ENCODE measurements at places on chromosomes 16 and 17.
A peak's percentile ranks its signal among the peaks of the same experiment; 100 is the strongest.

DNA sequence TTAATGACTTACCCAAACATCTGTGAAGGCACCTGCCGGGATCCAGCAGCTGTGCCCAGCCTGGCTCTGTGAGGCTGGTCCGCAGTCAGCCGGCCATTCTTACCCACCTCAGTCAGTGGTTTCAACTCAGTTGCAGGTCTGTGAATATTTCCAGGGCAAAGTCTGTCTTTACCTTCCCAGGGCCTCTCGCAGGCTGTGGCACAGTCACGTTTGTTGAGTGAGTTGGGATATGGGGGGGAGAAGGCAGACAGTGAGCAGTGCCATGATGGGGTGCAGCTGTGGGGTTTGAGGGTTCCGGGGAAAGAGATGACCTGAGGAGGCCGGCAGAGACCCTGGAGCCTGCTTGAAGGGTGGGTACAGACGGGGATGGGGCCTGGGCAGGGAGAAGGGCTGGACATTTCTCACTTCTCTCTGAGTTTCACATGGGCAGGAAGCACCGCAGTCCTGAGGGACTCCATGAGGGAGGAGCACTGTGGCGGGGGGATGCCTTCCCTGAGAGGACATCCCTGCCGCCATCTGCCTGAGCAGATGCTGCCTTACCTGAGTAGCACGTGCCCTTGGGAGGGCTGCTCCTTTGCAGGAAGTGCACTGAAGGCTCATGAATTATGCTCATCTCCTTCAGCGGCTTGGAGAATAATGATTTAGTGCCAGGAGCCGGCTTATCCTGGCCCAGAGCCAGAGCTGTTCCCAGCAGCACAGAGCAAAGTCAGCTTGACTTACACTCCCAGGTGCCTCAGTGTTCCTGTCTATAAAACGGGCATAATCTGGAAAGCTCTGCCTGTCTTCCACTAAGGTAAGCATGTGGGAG, 48.1 kb downstream of the KSR1 start:
- DNase-seq, result no peak

DNA sequence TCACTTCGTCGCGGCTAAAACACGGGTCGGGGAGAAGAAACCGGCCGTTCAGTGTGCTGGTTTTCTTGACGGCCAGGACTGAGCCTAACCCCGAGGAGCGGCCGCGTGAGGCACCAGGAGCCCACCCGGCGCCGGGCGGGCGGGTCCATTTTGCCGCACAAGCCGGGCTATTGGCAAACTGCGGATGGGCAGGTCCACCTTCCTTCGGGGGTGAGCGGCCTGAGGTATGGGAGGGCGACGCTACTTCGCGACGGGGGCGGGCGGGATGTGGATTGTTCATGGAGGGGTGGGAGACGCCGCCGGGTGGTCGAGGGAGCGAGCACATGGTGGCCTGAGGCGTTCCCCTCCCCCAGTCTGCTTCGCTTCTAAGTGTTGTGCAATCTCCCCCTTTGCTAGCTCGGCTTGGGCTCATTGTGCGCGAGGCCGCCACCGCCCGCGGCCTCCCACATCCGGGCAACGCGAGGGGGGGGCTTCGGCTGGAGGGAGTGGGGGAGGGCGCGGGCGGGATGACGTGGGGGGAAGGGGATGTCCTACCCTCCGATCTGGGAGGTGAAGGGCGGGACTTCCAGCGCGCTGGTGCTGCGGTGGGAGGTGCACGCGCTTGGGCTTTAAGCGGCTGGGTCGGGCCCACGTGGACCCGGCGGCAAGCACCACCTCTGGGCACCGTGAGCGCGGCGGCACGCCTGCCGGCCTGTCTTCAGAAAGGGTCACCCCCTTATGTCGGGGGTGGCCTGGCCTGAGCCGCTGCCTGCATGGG, 5.9 kb upstream of the CD68 start:
- peak; percentile 88 for DNase-seq

- DNase-seq, result peak; percentile 62
These were observed 888 bp downstream of the CDH1 start for GRCh38 chr16:68737730-68738629.

DNA sequence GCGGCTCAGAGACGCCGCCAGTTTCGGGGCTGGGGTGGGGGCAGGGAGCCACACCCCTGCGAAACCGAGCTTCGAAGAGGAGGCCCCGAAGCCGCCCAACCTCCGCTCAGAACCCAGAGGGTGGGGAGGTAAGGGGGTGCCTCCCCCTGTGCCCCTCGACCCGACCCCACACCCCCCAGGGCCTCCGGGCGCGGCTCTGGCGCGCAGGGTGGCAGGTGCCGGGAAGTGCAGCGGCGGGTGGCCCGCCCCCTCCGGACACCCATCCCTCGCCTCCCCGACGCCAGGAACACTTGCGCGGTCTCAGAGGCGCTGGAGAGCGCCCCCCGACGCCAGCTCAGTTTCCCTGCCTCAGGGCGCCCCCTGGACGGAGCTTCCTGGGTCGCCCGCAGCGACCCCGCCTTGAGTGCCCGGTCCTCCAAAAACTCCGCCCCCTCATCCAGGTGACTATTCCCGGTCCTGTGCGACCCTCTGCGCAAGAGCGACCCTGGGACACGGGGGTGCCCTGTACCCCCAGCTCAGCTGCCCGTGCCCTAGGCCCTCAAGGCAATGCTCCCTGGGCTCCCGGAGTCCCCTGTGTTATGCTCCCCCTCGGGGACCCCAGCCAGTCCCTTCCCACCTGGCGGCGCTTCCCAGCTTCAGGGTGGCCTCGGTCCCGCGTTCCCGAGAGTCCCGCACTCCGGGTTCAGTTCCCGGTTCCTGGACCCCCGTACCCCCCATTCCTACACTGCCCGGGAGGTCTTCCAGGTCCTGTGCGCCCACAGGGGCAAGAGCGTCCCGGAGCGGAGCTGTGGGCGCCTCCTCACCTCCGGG, 562 bp downstream of the PPL start:
- peak; percentile 74 for DNase-seq

GRCh38 chr16:50880926-50881325, 139.0 kb downstream of the CYLD start:
- no peak for DNase-seq

- DNase-seq, result no peak
These were observed 221.2 kb downstream of the PRKCA start for GRCh38 chr17:66523378-66524200.

DNA sequence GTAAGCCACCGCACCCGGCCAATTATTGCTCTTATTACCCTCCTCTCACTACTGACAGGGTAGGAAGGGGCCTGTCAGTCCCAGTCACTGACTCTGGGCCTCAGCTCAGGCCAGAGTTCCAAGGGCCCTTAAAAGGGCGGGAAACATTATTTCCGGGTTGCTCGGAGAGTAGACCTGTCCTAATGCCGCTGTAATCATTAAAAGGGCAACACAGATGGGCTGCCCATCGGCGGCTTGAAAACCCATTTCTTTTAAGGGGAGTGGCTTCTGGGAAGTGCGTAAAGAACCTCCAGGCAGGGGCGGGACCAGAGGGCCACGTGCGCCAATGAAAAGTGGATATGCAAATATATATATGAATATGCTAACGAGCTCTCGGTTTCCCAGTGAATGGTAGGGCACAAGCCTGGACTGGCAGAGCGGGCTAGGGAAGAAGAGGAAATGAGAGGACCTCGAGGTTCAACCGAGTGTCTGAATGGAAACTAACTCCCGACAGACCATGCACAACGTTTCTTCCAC, 26.6 kb downstream of the PIPOX start:
- peak; percentile 77 for DNase-seq

- no peak for DNase-seq
These were observed 8.6 kb downstream of the XYLT1 start for GRCh38 chr16:17461951-17462729.

DNA sequence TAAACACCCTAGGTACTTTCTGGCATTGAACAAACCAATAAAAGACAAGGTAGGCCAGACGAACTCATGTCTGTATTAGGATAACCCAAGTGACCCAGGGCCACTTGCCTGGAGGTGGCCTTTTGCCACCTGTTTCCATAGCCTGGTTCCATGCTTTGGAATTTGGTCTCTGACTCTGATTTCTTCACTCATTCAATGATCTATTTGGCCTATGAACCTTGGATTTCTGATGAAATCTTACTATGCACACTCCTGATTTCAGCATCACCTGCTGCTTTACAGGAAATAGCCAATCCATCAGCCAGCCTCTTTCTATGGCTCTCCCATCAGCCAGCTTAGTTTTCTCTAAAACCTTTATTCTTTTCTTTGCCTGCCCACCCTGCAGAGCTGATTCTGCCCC, 142.8 kb upstream of the PSMD7 start:
- DNase-seq, result no peak

- no peak for DNase-seq
These were observed 26.5 kb upstream of the PHF12 start for GRCh38 chr17:28977659-28978355.

GRCh38 chr17:44559634-44560554, 2.6 kb downstream of the FZD2 start:
- DNase-seq, result no peak

- DNase-seq, result no peak
These were observed 525.2 kb upstream of the GOT2 start for GRCh38 chr16:59259074-59259949.

DNA sequence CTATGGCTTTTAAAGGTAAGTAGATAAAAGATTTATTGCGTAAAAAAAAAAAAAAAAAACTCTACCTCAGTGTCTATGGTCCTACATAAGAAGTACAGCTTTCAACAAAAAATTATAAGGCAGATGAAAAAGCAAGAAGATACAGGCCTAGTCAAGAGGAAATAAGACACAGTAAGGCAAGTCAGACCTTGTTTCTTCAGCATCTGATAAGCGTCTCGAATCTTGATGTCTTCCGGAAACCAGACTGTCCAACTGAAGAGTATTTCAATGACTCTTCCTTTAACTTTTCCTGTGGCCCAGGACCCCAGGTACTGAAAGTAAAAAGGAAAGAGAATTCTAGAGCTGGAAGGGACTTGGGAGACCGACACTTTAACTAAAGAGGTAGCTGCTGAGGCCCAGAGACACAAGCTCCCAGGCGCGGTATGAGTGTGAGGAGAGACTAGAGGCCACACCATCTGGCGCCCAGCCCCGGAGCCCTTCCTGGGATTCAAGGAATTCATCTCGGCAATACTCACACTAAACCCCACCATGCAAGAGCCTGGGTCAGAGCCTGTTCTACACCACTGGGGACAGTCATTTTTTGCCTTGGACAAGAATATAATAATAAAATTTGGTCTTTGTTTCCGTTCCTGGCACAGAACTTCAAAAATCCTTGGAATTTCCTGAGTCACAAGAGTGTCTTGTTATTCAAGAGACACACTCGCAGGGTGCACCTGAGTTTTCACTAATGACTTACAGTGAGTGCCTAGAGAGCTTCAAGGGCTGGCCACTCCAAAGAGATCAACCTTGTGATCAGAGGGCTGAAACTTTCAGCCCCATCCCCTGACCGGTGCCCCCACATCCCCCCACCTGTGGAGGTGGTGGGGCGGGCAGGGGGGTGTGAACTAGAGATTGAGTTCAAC, 18.6 kb downstream of the GGA2 start:
- DNase-seq, result peak; percentile 19

- DNase-seq, result no peak
These were observed 59.5 kb upstream of the CDC42EP4 start for GRCh38 chr17:73371285-73371684.

- no peak for DNase-seq
These were observed 5.8 kb downstream of the PLA2G15 start for GRCh38 chr16:68250951-68251350.

DNA sequence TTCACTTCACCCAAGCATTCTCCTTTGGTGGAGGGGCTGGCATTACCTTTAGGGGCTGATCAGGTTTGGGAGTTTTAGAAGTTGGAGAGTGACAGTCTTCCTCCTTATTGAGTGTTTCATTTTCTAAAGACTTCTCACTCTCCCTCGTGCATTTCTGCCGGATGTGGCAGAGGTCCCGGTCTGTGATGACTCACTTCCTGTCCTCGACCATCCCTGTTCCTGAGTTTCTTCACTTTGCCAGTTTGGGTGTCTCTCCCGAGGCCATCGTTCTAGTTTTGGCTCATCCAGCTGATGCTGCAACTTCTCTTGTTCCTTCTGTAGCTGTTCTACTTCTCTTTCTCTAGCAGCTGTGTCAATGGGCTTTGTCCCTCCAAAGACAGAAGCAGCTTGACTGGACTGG, 104.3 kb downstream of the PHKB start:
- no peak for DNase-seq

- no peak for DNase-seq
These were observed 133.2 kb downstream of the MSI2 start for GRCh38 chr17:57389473-57389872.

GRCh38 chr16:56081371-56081770, 109.9 kb upstream of the GNAO1 start:
- no peak for DNase-seq

DNA sequence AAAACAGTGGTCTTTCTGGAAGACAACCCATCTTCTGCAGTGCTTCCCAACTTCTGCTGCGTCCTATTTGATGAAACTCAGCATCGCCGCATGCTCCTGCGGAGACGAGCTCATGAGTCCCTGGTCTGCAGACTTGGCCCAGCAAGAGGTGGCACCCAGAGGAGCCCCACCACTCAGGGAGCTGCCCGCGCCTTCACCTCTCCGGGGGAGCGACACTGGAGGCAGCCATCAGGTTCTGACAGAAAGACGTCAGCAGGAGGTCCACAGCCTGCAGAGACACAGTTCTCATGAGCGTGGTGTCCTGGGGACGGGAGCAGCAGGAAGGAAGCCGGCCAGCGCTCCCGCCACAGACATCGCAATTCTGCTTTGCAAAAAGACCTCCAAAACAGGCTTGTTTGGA, 46.1 kb downstream of the FANCA start:
- no peak for DNase-seq

- no peak for DNase-seq
These were observed 32.6 kb downstream of the FA2H start for GRCh38 chr16:74742051-74742481.

- no peak for DNase-seq
These were observed 220.3 kb upstream of the IRX3 start for GRCh38 chr16:54506741-54507500.

Measured in iPS-NIHi11 (cell line).